ENCODE measurements at places on chromosomes 2 and 18.

- no peak for DNase-seq
These were observed 24.4 kb downstream of the CAPG start for GRCh38 chr2:85385746-85386145.

DNA sequence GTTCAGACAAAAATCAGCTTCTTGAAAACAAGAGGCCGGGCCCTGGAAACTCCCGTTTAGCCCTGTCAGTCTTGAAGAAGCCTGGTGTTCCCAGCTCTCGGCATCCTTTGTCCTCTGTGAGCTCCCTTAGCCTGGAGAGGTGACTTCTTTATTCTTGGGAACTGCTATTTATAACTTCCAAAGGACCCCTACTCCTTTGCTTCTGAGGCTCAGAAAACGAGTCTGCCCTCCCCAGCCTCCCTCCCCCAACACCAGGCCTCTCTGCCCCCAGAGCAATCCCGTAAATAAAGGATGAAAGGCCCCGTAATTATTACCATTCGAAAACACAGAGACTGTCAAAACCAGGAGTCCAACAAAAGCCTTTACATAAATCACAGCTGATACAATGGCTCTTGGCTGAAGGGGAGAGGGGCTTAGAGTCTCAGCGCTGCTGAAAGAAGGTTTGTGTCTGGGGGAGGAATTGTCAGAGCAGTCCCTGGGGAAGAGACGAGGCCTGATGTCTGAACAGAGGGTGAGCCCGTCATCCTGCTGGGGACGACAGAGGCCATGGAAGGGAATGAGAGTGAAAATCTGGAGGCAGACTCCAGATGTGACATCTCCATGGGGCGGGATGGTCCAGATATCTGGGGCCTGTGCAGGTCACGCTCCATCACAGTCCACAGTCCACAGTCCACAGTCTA is 283.0 kb downstream of the MYCN start:
- DNase-seq = no peak

GRCh38 chr18:79405781-79406575 is 10.2 kb downstream of the NFATC1 start:
- DNase-seq = no peak

DNA sequence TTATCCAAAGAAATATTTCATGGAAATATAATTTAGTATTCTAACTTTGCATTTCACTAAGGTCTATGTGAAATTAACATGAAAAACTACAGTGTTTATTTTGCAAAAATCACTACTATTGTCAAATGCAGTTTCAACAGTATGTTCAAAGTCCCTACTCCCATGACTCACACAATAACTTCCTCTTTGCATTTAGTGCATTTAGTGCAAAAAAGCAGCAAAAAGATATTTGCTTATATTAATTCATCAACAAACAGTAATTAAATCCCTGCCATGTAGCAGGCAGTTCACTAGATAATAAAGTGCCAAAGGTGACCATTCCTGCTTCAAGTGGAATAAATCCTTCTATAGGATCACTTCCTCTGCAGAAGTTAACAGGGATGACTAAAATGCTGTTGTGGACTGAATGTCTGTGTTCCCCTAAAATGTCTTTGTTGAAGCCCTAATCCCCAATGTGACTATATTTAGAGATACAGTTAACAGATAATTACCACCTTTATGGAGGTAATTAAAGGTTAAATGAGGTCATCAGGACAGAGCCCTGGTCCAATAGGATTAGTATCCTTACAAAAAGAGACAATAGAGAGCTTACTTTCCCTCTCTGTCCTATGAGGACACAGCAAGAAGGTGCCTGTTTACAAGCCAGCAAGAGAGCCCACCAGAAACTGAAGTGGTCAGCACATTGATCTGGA is 61.7 kb downstream of the STK39 start:
- no peak for DNase-seq

DNA sequence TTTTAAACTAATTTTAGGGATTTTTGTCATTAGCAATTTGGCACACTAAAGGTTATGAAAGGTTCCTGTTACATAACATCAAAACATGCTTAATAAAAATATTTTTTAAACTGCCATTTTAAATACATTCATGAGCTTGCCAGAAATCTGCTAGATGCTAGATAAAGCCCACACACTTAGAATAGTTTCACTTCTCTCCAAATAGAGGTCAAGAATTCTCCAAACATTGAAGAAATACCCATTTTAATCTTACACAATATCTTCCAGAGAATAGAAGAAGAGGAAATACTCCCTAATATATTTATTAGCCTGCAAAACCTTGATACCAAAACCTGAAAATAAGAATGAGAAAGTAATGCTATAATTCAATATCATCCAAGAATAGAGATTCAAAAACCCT is 247.5 kb downstream of the PTH2R start:
- DNase-seq = no peak

- DNase-seq = no peak
These were observed 191.4 kb downstream of the SS18 start for GRCh38 chr18:25898965-25899364.

GRCh38 chr2:72638600-72639211 is 187.1 kb downstream of the EXOC6B start:
- no peak for DNase-seq

- no peak for DNase-seq
These were observed 436.7 kb downstream of the LPIN1 start for GRCh38 chr2:12183032-12183645.

- no peak for DNase-seq
These were observed 141.4 kb upstream of the SERTAD2 start for GRCh38 chr2:64795024-64795592.

DNA sequence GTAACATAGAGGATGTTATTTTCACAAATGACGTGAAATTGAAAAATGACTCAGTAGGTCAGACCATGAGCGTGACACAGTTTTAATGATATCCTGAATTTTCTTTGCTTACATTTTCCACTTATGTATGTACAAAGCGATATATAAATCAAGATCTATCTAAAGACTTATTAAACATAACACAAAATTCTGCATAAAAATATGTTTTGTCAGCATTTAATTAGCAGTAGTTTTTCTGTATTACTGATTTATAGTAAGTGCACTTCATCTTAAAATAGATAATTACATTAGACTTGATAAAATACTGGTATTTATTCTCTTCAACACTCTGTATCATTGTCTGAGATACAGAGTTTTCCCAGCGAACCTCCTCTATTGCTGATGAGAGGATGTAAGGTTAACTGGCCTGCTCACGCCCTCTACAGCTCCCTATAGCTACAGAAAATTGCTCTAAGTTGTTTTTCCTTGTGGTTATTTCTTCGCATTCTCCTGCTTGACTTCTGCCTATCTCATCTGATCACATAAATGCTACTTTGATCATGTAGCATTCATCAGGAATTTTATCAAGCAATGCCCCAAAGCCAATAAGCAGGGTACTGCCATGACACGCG is 548.8 kb upstream of the REG3G start:
- no peak for DNase-seq

- DNase-seq = no peak
These were observed 38.4 kb upstream of the STAT4 start for GRCh38 chr2:191189112-191189635.

DNA sequence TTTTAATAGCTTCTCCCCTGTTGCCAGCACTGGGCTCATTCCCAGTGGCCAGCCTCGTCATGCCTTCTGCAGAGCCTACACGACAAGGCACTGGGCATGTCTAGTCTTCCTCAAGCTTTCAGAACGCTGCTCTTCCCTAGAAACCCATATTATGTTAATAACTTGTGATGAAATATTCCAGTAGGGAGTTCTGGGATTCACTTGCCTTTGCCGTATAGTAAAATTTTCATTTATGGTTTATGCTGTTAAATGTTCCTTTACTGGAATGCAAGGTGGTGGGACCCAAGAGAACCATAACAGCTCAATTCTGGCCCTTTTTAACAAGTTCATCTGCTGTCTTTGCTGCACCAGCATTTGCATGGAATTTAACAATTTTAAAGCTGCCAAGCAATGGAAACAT is 45.5 kb upstream of the SLC14A1 start:
- no peak for DNase-seq

Measured in BJ (cell line).